ENCODE measurements at places on chromosomes 16 and 17.

- DNase-seq = no peak
These were observed 14.1 kb upstream of the HOXB9 start for GRCh38 chr17:48639982-48640857.

GRCh38 chr16:19118938-19119431 is 5.2 kb downstream of the ITPRIPL2 start:
- DNase-seq = peak; percentile 95

DNA sequence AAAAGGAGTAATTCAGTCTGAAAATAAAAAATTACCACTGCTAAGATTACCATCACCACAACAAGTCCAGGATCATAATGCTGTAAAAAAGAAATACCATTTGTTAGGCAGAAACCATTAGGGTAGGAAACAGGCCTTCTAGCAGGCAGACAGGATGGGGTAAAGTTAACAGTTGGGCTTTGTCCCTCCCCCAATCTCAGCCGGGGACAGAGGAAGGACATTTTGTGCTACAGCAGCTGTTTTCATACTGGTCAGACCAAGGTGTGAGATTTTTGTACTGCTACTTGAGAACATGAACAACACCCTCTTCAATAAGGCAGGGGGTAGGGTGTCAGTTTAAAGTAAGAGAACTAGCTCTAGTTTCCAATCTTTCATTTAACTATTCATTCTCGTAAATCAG is 49.2 kb upstream of the ITGA2B start:
- no peak for DNase-seq

DNA sequence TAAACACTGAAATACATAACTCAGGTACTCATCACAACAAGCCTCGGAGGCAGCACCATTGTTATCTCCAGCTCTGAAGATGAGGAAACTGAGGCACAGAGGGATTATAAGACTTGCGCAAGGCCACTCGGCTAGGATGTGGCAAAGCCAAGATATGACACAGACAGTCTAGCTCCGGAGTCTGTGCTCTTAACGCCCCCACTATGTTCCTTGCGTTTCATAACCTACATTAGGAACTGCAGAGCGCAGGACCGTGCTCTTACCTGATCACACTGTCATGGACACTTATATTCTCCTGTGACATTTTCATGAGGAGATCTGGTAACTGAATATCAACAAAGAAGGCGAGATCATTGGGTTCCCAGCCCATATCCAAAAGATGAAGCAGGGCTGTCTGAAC is 85.1 kb downstream of the ZZEF1 start:
- no peak for DNase-seq

GRCh38 chr17:58304750-58305486 is 23.7 kb downstream of the TSPOAP1 start:
- DNase-seq = no peak

GRCh38 chr16:82405736-82406135 is 221.0 kb upstream of the CDH13 start:
- DNase-seq = no peak

GRCh38 chr17:7636163-7636562 is 6.2 kb downstream of the SHBG start:
- DNase-seq = no peak

GRCh38 chr16:169014-169413 is 3.2 kb downstream of the HBM start:
- no peak for DNase-seq

GRCh38 chr16:15811481-15812400 is 45.1 kb downstream of the MYH11 start:
- DNase-seq = peak; percentile 88

DNA sequence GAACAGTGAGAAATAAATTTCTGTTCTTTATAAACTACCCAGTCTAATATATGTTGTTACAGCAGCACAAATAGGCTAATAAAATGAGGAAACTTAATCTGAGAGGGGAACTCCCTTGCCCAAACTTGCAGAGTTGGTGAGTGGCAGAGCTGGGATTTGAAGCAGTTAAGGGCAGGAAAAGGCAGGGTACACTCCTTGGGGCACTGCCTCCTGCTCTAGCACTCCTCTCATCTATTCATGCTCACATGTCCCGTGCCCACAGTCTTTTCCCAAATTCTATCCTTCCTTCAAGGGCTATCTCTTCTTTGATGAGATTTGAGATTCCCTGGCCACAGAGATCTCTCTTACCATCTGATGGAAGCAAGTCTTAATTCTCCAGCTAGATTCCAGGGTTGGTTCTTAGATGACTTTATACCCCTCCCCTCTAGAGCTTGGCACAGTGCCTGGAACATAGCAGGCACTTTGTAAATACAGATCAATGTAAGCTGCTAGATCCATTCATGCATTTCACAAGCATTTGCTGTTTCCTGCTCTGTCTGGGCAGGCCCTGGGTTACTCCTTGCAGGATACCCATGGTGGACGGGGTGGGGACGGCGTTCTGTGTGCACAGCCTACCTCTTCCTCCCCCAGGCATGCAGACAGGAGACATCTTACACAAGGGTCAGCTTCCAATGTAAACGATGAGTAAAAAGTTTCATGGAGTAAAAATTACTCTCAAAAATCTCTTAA is 39.2 kb upstream of the ABCC12 start:
- peak; percentile 11 for DNase-seq

- DNase-seq = no peak
These were observed 32.9 kb downstream of the COPRS start for GRCh38 chr17:31825961-31826691.

DNA sequence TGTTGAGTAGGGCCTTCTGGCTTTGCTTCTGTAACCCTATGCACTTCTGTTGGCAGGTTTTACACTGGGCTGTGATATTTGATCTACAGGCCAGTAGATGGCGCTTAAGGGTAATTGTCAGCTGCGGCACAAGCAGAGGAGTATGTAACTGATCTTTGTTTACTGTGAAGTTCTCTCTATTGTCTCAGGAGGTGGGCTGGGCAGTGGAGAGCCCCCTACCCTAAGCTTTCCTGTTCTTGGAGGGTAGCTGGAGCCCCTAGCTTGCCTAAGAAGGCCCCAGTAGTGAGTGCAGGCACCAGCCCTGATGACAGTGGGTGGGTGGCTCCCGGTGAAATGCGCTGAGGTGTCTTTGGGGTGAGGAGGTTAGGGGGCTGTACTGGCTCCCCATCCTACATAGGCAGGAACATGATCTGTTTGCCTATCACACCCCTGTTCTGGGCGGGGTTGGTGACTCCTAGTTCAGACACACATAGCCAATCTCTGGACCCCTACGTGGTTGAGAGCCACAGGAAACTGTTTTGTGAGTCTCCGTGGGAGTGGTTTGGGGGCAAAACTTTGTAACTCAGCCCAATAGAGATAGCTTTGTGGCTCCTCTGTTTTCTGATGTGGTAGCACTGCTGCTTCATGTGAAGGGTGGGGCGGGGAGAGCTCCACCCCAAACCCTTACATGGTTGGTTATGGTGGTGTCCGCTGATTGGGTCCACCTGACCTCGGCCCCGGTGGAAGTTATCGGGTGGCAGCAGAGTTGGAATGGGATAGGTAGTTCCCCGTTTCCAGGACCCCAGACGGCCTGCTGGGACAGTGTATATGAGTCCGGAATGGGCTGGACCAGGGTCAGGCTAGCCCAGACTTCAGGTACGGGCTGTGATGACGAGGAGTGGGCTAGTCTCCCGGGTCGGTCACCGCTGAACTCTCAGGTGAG is 60.4 kb downstream of the SLFN11 start:
- peak; percentile 74 for DNase-seq

GRCh38 chr17:78865682-78866390 is 25.2 kb upstream of the USP36 start:
- peak; percentile 84 for DNase-seq

- no peak for DNase-seq
These were observed 100.2 kb downstream of the WSCD1 start for GRCh38 chr17:6170349-6170748.

GRCh38 chr17:37650419-37651003 is 7.3 kb upstream of the DDX52 start:
- peak; percentile 56 for DNase-seq

DNA sequence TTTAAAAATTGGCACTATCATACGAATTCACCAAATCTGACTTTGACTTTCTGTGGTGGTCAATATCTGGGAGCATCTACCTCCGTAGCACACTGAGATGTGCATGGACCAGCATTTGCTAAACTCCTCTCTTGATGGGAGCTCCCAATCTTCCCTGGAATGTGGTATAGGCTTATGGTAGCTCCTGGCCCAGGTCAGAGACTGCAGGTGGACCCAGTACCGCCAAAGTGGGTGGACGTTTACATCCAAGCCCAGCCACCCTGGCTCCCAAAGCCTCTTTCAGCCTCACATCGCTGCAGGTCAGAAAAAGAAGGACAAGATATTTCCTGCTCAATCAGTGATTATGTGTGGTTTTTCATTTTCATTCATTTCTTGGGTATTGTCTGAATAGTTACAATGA is 43.1 kb upstream of the NKD1 start:
- no peak for DNase-seq

DNA sequence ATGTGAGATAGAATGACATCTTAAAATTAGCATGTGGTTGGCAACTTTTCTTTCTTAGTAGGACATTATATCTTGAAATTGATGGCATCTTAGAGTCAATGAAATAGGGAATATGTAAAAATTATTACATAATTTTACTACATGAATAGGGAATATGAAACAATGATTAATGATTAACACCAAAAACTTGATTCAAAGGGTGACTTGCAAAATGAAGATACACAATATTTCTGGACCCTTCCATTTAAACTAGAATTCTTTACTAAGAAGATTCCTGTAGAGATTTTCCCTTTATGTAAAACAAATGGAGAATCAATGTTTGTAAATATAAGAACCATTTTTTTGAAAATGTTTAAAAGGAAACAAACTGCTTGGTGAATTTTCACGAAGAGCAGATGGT is 3.4 kb downstream of the MRTFB start:
- no peak for DNase-seq

DNA sequence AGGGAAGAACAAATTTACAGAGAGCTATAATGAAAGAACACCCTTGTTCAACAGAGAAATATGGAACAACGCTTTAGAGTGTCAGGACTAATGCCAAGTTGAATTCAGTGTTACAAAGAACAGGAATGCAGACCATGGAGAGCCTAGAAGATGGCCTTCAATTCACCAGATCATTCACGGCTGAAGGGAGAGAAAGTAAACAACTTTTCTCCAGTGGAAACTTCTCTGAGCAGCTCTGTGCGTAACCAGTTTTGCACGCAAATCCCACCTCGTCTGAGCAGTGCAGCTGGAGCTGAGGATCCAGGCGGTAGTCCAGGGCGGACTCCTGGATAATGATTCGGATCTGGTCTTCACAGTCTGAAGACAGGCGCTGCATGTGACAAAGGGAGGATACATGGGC is 40.5 kb upstream of the CLEC18B start:
- no peak for DNase-seq

DNA sequence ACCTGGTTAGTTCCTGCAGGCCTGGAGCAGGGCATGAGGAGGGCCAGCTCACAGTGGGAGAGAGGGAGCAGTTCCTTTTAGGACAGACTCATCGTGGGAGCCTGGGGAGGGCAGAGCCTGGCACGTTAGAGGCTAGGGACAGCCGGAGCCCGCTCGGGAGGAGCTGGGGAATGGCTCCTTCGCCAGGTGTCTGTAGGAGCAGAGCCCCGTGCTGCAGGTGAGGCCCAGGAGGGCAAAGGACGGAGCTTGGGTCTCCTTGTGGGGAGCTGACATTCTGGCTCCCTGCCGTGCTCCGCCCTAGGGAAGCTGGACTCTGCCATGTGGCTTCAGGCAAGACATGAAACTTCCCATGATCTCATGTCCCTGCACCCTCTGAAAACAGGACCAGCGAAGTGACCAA is 18.7 kb upstream of the MTSS2 start:
- no peak for DNase-seq

DNA sequence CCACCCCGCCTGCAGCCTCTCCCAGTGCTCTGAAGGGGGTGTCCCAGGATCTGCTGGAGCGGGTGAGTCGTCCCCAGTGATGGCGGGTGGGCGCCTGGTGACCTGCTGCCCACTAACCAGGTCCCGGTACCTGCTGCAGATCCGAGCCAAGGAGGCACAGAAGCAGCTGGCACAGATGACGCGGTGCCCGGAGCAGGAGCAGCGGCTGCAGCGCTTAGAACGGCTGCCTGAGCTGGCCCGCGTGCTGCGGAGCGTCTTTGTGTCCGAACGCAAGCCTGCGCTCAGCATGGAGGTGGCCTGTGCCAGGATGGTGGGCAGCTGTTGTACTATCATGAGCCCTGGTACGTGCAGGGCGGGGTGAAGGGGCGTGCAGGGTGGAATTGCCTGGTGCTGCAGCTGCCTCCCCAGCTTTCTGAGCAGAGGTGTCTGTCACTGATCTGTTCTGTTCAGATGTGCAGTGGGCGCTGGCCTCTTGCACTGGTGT is 3.6 kb downstream of the CDT1 start:
- no peak for DNase-seq

DNA sequence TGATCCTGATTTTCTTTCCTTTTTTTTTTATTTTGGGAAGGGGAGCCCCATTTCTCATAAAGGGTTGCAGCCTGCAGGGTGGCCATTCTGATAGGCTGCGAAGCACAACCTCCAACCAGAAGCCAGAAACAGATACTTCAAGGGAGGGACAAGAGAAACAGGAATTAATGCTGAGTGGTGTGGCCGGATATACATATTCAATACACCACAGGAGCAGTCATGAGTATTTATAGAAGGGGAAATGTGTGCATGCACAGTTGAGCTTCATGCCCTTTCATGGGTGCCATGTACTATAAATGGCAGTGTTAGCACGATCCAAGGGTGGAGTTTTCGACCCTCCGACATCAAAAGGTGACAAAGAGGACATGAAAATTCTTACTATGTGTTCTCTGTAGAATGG is 320.8 kb downstream of the CBLN1 start:
- DNase-seq = no peak

- DNase-seq = no peak
These were observed 66.2 kb downstream of the CYTH1 start for GRCh38 chr17:78715876-78716275.

GRCh38 chr17:63345611-63346010 is 100.5 kb downstream of the CYB561 start:
- DNase-seq = no peak

DNA sequence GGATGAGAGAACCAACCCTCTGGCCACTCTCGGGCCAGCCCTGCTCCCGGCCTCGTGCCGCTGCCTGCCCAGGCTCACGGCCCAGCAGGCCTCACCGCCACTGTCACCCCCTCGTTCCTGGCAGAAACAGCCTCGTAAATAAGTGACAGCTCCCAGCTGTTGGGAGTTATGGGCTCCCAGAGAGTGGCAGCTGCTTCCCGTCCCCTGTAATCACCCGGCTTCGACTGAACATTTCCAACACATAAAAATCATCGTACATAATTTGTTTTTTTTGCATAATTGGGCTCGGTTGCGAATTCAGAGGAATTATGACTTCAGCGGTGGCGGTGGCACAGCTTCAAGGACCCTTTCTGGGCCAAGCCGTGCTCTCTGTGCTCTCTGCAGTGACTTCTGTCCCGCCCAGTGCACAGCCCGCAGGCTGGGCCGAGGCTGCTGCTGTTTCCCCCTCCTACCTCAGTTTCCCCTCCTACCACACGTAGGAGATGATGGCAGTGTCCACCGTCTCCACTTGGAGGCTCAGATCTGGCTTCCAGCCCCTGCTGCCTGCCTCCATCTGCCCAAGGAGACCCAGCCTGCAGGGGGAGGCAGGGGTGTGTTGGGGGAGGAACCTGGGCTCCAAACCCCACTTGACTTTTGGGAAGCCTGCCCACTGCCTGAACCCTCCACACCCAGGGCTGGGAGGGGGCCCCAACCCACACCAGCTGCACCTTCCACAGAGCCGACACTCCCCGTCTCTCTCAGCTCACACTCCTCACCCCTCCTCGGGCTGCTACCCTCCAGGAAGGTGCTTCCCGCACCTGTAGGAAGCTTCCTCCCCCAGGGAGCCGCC is 84.9 kb downstream of the RTN4RL1 start:
- no peak for DNase-seq

GRCh38 chr16:73028263-73028662 is 19.7 kb downstream of the ZFHX3 start:
- no peak for DNase-seq
